H7 (cell line): ENCODE measurements at places on chromosomes 2 and 18. TPM values are rescaled to one million over a fixed set of nuclear protein-coding genes. Genes with fewer than 3 reads are reported as not detected.
A peak's percentile ranks its signal among the peaks of the same experiment; 100 is the strongest.

GRCh38 chr2:16123856-16124780 is 183.8 kb downstream of the MYCN start:
- no peak for DNase-seq

- DNase-seq, result no peak
These were observed 394.0 kb upstream of the HNRNPA3 start for GRCh38 chr2:176818617-176819016.

GRCh38 chr18:55475916-55476315 is 112.1 kb downstream of the TCF4 start:
- no peak for DNase-seq

- no peak for DNase-seq
These were observed 77.8 kb downstream of the SCN9A start for GRCh38 chr2:166297951-166298350.

DNA sequence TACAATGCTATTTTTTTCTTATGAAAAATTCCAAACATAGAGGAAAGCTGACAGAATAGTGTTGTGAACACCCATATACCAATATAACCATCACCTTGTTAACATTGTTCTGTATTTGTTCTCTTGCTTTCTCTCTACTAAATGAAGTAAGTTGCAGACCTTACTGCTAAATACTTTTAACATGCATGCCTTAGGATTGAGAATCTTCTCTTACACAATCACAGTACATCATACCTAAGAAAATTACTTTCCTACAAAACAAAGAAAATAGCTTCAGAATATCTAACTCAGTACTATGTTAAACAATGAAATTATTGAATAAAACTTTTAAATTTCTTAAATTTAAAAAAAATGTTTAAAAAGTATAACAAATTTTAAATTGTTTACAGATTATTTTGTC is 136.5 kb downstream of the UBR3 start:
- DNase-seq, result no peak

DNA sequence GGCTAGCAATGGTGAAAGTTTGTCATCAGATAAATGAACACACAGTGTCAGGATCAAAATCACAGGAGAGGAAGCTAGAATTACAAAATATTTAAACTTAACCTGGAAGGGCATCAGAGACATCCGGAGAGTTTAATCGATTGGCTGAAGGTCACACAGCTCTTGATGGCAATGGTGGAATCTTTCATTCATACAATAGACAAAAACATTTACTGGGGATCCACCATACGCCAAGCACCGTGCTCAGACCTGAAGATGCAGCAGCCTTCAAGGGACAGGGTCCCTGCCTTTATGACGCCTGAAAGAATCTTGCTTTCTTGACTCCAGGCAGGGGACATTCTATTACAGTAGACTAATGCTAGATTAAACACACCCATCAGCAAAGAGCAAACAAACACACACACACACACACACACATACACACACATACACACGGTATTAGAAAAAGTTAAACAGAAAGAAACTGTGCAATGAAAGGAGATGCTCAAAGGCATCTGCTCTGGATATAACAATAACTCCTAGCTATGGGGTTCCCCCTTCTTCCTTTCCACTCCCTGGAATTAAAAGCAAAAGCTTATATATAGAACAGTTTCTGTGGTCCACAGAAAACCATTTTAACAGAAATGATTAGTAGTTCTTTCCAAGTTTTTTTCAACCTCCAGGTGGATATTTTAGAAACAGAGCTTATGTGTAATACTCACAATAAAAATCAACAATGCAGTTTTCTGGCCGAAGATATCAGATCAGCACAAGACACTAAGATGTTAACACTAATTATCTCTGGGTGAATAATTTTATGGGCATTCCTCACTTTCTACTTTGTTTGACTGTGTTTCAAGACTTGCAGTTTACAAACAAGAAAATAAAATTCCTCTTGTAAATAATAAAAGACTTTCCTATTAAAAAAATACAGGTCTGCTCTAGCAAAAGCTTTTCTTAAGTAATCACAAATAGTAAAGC is 151.7 kb downstream of the ANKRD44 start:
- DNase-seq, result no peak

GRCh38 chr2:152058655-152059054 is 40.2 kb downstream of the CACNB4 start:
- DNase-seq, result no peak

Gene RBKS
- 1.1 and 1.7 TPM in 2 replicates for total RNA-seq

DNA sequence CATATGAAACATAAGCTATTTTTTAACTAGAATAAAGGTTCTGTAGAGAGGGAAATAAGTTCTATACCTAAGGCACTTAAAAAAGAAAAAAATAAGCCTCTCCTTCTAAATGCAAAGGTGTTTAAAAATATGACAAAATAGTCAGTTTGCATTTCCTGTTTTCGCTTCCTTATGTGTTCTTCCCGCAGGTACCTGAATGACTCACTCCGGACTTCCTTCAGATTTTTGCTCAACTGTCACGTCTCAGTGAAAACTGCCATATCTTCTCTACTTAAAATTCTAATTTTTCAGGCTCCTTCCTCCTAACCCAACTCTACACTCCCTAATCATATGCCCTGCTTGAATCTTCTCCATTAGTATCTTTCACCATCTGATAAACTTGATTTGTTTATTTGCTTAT is 1333.1 kb downstream of the LRP1B start:
- no peak for DNase-seq

Gene FBXO15
- 0.55 and 1.5 TPM in 2 replicates for total RNA-seq

GRCh38 chr2:224156436-224156835 is 117.3 kb upstream of the SERPINE2 start:
- no peak for DNase-seq

DNA sequence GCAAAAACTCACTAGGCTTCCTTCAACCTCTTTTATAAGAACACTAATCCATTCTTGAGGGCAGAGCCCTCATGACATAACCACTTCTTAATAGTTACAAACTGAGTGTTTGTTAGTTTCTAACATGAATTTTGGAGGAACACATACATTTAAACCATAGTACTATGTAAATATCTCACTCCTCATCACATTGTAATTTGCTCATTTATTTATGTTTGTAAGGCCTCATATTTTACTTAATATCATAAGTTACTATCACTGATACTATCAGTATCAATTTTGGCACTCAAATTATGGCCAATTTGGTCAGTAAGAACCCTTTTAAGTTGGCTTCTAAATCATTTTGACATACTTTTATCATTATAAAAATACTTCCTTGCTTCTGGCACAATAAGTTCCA is 603.1 kb downstream of the ZEB2 start:
- DNase-seq, result no peak

Gene ADRA2B
- total RNA-seq, result 1.6 and 1.9 TPM in 2 replicates

DNA sequence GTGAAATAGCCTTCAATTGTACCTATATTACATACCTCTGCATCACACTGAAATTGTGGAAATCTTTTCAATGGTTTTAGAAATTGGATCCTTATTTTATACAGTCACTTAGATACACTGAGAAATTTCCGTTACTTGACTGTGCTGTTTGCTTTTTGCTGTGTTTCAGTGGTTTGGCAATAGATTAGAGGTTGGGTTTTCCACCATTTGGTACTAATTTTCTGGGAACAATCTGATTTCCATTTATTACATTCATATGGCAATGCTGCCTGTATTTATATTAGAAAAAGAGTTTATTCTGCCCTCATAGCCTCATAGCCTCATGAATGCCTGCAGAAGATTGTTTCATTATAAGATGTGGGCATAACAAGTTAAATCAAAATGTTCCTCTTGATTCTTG is 285.0 kb downstream of the GULP1 start:
- DNase-seq, result no peak

DNA sequence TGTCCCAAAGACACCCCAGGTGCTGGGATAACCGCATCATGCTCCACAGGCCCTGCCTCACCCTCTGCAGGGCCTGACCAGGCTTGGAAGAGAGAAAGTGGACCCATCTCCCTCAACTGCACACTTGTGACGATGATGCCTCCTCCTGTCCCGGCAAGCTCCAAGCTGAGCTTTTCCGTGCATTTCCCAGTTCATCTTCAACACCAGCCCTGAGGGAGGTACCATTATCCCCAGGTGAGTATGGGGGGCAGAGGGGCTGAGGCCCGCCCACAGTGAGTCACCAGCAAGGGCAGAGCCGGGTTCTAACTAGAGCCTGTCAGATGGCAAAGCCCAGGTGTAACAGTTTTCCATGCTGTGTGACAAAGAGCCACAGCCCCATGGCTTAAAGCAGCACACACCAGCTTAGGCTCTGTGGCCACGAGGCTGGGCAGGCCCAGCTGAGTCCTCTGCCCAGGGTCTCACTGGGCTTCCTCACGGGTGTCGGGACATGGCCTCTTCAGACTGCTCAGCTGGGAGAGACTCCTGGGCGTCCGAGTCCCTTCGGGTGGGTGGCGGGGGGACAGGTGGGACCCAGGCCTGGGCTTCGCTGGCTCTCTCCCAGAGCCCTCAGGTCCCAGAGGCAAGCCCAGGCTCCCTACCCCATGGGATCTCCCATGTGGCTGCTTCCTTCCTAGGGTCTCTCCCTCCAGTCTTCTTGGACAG is 108.4 kb upstream of the OTOS start:
- peak; percentile 19 for DNase-seq

Gene CAPN13
- 0.55 and 2.3 TPM in 2 replicates for total RNA-seq

Gene TUBA4A
- total RNA-seq, result 20.3 and 43.9 TPM in 2 replicates

- no peak for DNase-seq
These were observed 99.5 kb upstream of the RNF152 start for GRCh38 chr18:61992285-61992684.

DNA sequence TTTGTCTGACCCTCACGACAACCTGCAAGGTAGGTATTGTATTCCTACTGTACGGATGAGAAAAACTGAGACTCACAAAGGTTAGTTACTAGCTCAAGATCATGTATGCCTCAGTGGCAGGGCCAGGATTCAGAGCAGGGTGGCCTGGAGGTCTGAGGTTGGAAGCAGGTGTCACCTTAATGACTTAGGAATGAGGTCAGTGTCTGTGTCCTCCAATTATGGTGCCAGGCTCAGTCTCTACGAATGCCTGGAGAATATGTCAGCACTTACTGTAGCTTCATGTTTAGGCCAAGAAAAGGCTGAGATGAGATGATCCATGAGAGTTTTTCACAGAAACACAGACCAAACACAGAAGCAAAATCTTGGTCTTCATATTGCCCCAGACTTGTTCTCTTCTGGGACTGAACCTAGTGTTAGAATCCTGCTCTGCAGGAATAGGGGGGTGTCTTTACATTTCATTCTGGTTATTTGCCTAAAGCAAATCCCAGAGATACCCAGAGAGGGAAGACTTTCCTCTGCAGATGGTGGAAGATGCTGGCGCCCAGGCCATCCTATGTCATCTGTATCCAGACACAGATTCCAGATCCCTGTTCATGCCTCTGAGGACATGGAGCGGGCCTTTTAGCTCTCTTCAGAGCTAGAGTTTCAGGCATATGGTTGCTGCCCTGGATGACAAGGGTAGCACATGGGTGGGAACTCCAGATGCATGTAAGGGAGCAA is 16.3 kb upstream of the RAB10 start:
- DNase-seq, result no peak
